ENCODE measurements at places on chromosomes 12 and 14.

- DNase-seq, result no peak
Measured at GRCh38 chr12:88729196-88729595, 148.9 kb upstream of the KITLG start.

DNA sequence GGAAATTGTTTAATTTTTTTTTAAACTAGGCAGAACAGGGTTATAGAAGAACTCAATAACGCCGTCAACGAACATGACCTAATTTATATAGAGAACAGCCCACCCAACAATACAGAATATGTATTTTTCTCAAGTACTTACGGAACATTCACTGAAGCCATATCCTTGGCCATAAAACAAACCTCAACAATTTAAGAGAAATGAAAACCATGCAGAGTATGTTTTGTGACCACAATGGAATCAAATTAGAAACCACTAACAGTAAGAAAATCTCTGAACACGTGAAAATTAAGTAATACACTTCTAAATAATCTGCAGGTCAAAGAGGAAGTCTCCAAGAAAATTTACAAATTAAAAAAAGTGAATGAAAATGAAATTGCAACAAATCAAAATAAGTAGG lies 9.4 kb downstream of the SART3 start:
- no peak for DNase-seq

- no peak for DNase-seq
Measured at GRCh38 chr12:49869816-49870500, 27.1 kb upstream of the BCDIN3D start.

DNA sequence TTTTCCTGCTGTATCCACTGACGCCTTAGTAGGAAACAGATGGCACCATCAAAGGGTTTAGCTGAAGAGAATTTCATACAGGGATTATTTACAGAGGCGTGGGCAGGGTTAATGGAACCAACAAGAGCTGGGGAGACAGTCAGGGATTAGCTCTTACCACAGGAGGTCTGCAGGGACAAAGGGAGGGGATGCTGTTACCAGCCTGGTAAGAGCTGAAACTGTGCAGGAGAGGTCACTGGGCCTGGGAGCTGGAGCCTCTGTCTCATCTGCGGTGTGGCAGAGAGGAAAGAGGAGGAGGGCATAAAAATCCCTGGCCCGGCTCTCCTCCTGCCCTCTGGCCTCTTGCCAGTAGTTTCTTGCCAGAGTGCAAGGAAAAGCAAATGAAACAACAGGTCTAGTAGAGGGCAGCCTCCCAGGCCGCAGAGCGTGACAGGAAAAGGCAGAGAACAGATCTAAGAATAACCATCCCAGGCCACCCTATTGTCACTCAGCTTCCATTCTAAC lies 18.9 kb upstream of the POC1B start:
- DNase-seq, result no peak

DNA sequence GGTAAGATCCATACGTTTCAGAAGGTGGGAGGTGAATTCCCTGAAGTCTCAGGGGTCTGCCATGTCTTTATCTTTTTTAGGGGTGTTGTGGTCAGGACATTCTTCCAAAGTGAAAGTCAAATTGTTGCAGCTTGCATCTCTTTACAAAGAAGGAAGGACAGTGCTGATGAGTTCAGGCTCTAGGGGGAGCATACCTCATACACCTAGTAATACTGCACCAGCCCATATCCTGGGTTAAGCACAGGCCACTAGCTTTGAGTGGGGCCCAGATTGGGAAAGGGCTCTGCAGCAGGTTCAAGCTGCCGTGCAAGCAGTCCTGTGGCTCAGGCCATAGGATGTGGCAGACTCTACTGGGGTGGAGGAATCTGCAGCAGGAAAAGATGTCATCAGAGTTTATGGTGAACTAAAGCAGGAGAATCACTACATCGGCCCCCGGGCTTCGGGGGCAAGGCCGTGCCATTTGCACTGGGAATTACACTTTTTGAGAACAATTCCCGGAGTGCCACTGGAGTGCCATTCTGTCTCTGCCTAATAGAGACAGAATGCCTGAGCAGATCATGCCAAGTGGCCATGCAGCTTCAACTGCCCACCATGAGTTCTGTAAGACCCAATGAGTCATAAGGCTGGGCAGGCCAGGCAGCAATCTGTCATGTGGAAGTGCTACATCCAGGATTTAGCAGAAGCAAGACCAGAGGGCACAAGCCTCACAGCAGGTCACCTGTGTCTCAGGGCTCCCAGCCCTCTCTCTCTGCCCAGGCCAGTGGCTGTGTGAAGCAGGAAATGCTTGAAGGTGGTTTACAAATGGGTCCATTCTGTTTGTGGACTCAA lies 32.3 kb downstream of the DIO3 start:
- no peak for DNase-seq

DNA sequence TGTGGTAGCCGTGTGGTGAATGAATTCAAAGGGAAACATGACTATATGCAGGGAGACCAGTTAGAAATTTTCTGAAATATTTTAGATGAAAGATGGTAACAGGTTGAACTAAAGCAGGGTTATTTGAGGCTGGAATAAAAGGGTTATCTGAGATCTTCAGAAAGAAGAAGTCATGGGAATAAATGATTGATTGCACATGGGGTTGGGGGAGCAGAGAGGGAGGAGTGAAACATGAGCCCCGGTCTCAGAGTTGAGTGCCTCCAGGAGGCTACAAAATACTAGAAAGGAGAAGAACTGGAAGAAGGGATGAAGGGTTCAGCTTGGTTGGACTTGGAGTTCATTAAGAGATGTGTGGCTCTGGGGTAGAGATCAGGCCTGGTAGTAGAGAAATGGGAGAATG lies 16.3 kb upstream of the FGF23 start:
- no peak for DNase-seq

GRCh38 chr14:78637908-78638475 lies 467.8 kb downstream of the NRXN3 start:
- no peak for DNase-seq

- DNase-seq, result no peak
Measured at GRCh38 chr14:92426237-92426636, 87.3 kb upstream of the RIN3 start.

DNA sequence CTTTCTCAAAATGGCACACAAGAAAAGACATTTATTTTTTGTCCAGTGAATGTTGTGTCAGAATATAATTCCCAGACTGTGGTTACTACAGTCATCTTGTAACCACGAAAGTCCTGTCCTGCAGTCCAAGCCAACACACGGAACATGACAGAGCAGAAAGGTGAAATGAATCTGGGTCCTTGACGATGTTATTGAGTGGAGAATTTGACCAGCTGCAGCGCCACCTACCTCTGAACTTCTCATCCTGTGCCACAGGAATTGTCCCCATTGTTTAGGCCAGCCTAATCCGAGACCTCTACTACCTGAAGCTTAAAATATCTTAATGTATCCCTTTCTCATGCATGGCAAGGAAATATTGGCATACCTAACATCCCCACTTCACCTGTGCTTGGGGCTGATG lies 64.1 kb upstream of the OTX2 start:
- DNase-seq, result no peak

DNA sequence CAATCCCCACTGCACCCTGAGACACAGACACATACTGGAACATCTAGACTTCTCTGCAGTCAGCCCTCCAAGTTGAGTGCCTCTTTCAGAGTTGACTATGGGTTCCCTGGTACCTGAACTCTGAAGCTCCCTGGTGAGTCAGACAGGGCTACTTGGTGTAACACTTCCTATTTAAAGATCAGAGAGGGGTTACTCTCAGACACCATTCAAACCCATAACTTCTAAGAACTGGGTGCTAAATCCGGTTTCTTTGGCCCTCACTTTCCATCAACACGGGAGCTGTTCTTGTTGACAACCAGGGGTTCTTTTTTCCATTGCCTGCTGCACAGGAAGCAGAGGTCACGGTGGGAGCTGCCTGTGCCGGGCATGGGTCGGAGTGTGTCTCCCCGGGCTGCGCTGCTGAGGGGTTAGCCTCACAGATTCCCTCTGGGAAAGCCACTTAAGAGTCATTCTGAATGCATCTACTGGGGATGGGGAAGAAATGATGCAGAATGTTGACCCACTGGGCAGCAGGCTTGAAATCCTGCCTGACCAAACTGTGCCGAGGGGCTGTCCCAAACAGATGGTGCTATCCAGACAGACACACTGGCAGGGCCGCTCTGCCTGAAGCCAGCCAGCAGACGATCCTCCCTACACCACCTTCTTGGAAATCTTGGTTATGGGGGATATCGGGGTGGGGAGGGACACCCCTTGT lies 74.1 kb downstream of the PITPNM2 start:
- no peak for DNase-seq

GRCh38 chr12:56763753-56764657 lies 881 bp downstream of the HSD17B6 start:
- DNase-seq, result no peak
